GM23248 (cell line): ENCODE measurements at places on chromosomes 2 and 18. TPM values are rescaled to one million over a fixed set of nuclear protein-coding genes. Genes with fewer than 3 reads are reported as not detected.

Gene CTIF
- 46.8 and 49.2 TPM in 2 replicates for total RNA-seq

DNA sequence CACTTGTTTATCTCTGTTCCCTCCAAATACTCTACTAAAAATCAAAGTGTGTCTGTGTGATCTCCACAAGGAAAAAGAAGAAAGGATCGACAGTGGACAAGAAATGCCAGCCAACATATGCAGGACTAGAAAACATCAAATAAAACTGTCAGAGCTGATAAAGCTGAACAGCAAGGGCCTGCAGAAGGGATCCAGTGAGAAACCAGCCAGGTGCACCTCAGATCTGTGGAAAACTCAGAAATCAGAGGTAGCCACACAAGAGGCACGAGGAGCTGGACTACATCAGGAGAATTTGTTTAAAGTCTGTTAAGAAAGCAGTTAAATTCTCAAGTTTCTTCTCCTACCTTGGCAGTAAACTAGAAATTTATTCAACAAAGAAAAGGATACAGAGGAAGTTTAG, 135.2 kb downstream of the SUCLG1 start:
- no peak for DNase-seq

- DNase-seq, result no peak
Measured at GRCh38 chr18:37987901-37988300, 422.3 kb upstream of the CELF4 start.

- DNase-seq, result peak; percentile 89
Measured at GRCh38 chr2:100786297-100786658, 33.7 kb upstream of the NPAS2 start.

- DNase-seq, result no peak
Measured at GRCh38 chr2:226155093-226155875, 644.3 kb downstream of the IRS1 start.

DNA sequence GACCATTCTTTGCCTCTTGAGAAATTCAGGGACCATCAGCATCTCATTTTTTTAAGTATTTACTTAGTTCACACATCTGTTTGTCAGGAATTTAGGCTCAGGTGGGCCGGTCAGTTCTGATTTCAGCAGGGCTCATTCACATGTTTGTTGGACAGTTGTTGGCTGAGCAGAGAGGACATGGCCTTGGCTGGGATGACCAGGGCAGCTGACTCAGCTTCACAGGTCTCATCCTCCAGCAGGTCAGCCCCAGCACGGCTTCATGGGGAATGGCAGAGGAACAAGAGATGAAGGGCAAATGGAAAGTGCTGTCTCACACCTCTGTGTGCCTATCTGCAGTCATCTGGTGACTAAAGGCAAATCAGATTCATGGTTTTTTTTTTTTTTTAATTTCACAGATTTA, 136.1 kb upstream of the TMEM200C start:
- no peak for DNase-seq

- no peak for DNase-seq
Measured at GRCh38 chr18:22203536-22204213, 34.3 kb downstream of the GATA6 start.
